ENCODE measurements at places on chromosomes 13 and 19. TPM values are rescaled to one million over a fixed set of nuclear protein-coding genes. Genes with fewer than 3 reads are reported as not detected.

Gene ZNF763
- 3.3 TPM for polyA plus RNA-seq

Gene PCSK4
- polyA plus RNA-seq, result 2.7 TPM

Gene PSG2
- polyA plus RNA-seq, result not detected

Gene MCEMP1
- 1.1 TPM for polyA plus RNA-seq

Gene ZNF541
- 0.25 TPM for polyA plus RNA-seq

Gene NPHS1
- polyA plus RNA-seq, result not detected

Gene PBX4
- 2.1 TPM for polyA plus RNA-seq

Gene LILRB2
- 6.2 TPM for polyA plus RNA-seq

Gene CD177
- 0.22 TPM for polyA plus RNA-seq

Gene KCNN1
- 0.24 TPM for polyA plus RNA-seq

DNA sequence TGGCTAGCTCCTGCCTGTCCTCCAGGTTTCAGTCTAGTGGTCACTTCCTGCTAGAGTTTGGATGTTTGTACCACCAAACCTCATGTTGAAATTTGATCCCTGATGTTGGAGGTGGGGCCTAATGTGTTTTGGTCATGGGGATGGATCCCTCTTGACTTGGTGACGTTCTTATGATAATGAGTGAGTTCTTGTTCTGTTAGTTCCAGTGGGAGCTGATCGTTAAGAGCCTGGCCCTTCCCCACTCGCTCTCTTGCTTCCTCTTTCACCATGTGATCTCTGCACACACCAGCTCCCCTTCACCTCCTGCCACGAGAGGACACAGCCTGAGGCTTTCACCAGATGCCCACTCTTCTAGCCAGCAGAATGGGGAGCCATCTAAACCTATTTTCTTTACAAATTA, 86.8 kb upstream of the SCEL start:
- no peak for DNase-seq

DNA sequence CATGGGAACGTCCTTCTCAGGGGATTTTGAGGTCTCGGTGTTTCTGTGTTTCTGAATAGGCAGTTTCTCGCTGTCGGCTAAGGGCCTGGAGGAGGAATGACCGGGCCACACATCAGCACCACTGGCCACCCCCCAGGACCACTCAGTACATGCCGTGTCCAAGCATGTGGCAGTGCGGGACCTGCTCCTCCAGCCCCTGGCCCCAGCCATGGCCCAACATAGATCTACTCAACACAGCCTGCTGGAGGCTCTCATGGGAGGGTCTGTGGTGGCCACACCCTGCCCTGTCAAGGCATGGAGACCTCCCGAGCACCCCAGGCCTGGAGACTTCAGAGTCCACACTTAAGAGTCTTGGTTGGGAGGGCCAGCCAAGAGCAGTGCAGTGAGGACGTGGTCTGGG, 17.5 kb downstream of the IZUMO4 start:
- DNase-seq, result no peak

DNA sequence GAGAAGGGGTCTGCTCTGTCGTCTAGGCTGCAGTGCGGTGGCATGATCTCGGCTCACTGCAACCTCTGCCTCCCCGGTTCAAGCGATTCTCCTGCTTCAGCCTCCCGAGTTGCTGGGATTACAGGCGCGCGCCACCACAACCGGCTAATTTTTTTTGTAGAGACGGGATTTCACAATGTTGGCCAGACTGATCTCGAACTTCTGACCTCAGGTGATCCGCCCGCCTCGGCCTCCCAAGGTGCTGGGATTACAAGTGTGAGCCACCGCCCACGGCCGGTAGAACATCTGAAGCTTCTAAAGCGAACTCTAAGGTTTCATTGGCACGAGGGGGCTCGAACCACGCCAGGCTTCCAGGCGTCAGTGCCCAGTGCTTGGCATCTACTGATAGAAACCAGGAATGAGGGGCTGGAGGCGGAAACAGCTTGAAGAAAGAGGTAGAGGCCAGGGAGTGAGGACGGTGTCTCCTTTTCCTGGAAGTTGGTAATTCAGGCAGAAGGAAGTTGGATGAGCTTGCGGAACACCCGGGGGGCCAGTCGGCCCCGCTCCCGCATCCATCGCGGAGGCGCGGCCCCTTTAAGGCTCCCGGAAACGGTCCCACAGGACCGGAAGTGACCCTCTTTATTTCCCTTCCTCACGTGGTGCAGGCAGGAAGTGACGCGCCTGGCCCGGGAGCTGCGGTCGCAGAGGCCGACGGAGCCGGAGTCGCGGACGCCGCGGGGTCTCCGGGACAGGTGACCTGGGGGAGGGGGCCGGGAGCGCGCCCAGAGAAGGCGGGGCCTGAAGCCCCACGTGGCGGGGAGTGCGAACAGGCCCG, at the start of gene CCDC9:
TSS of gene CCDC9 (plus strand) at position 647 of the 814 bp plus-strand sequence. CDS start 1,876 bp downstream, outside the sequence.
- peak; percentile 87 for DNase-seq

DNA sequence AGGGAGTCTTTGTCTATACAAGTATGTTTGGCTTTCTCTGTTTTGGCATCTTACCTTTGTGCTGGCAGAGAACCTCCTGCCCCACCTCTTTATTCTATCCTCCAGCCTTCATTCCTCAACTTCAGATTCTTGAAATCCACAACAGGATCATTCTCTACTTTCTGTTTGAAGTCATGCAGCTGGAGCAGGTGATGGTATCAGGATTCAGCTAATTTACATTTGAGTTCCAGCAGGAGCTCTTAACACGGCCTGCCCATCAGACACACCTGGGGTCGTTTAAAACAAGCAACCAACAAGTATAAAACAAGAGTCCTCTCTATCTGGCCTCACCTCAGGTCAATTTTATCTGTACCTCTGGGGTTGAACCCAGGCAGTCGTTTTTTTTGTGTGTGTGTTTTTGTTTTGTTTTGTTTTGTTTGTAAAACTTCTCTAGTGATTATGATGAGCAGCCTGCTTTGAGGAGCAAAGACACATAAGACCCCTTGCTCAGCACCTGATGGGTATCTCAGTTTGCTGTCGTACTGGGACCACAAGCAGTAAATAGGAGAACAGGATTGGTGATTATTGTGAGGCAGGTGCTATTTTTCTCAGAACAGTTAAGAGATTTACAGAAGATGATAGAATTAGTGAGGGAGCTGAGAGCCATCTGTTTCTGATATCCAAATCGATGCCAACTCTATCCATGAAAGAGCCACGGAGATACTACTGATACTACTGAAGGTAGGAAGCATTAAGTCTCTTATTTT, 78.4 kb downstream of the GPC6 start:
- DNase-seq, result no peak

DNA sequence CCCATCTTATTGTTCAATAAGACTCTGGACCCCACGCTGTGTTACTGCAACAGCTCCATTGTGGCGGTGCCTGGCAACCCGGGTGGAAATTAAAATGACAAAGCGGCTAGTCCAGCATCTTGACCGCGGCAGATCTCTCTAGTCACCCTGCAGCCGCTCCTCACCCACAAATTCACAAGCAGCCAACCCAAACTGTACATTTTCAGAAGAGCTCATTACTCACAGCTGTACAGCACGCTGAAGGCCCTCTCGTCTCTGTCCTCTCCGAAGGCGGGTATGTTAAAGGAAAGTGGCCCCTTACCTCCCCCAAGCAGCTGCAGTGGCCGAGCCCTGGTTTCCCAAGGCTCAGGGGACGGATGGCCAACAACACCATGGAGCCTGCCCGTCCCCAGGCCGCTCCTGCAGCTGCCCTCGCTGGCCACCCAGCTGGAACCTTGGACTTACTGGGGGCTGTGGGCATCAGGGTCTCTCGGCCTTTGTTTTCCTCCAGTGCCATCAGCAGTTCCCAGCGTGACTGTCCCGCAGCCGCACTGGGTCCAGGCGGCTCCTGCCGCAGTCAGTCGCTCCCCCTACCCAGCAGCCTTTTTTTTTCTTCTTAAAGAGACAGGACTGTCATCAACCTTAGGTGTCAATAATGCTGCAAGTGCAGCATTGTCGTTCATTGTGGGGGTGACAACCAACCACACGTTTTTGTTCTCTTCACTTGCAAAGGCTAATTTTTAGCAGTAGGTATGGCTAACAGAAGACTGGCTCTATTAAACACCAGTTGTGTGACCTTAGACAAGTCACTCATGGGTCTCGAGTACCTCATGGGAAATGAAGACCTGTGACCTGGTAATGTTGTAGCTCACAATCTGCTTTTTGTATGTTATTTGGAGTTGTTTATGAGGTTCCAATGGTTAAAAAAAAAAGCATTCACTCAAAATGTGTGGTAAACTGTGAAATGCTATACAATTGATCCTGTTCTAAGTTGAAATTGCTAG, at the start of gene SACS:
TSS of gene SACS (minus strand) at position 532 of the 983 bp plus-strand sequence. CDS start 22,463 bp downstream, outside the sequence.
- no peak for DNase-seq

DNA sequence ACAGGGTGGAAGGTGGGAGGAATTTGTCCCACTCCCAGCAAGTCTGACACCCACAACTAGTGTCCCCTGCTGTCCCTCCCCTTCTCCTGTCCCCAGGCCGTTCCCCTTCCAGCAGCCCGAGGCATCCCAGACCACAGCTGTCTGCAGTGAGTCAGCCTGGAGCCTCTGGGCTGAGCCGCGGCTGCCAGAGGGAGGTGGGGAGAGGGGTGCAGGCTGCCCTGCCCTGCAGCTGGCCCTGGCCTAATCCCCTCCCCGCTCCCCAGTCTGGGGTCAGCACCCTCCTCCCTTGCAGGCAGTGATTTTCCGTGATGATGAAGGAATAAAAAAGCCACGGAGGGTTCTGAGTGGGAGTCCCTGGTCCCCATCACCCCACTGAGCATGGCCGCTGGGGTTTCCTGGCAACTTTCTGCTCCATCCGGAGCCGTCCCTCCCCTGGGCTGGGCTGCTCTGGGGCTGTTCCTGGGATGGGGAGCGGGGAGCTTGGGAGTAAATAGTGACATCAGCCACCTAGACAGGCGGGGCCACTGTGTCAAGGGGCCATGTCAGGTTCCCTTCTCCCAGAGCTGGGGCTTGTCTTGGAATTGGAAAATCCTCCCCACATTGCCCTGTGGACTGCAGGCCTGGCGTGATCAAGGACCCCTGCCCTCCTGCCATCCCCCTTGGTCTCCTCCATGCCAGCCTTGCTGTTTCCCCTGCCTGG, 16.8 kb downstream of the SPC24 start:
- no peak for DNase-seq

- no peak for DNase-seq
Observed at GRCh38 chr19:49701271-49701786, 10.4 kb downstream of the CPT1C start.

- no peak for DNase-seq
Observed at GRCh38 chr13:85286081-85286480, 513.1 kb downstream of the SLITRK6 start.

- no peak for DNase-seq
Observed at GRCh38 chr13:71879129-71879535, 12.1 kb upstream of the DACH1 start.

GRCh38 chr19:13804830-13805683, 9.8 kb downstream of the ZSWIM4 start:
- no peak for DNase-seq

DNA sequence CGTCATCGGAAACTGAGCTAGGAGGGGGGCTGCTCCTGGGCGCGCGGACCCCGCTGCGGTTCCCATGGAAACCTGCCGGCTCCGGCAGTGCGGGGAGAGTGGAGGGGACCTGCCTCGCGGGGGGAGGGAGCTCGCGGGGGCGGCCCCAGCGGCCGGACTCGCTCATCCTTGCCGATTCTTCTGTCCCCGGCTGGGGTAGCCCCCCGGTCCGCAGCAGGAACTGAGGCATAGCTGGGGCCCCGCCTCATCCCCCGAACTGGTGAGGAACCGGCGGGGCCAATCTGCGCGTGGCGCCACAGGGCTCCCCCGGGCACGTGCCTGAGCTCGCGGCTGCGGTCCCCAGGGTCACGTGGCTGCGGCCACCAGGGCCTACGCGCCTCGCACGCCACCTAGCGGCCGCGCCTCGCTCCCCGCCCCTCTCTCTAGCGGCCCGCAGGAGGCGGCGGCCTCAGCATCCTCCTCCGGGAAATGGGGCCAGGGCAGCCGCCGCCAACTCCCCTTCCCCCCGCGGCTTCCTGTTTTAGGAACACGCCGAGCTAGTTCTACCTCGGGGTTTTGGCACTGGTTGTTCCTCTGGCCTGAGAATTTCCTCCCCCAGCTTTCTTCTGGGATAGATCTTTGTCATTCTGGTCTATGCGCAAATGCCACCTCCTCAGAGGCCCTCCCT, 1.7 kb upstream of the ELAVL3 start:
- no peak for DNase-seq

GRCh38 chr13:49472186-49472585, 23.6 kb upstream of the PHF11 start:
- no peak for DNase-seq

GRCh38 chr19:41928754-41929535, 696 bp upstream of the ERFL start:
- no peak for DNase-seq

GRCh38 chr13:47019977-47020376, 123.1 kb upstream of the HTR2A start:
- DNase-seq, result no peak

All from urinary bladder (tissue), 4 donors.